ENCODE measurements at places on chromosomes 2 and 18.

- no peak for DNase-seq
Observed at GRCh38 chr2:236633775-236634560, 64.3 kb downstream of the ACKR3 start.

GRCh38 chr2:238220274-238220891 is 16.9 kb upstream of the ILKAP start:
- DNase-seq = no peak

- no peak for DNase-seq
Observed at GRCh38 chr18:22026889-22027288, 142.5 kb upstream of the GATA6 start.

- no peak for DNase-seq
Observed at GRCh38 chr2:183185534-183185933, 61.3 kb downstream of the NUP35 start.

DNA sequence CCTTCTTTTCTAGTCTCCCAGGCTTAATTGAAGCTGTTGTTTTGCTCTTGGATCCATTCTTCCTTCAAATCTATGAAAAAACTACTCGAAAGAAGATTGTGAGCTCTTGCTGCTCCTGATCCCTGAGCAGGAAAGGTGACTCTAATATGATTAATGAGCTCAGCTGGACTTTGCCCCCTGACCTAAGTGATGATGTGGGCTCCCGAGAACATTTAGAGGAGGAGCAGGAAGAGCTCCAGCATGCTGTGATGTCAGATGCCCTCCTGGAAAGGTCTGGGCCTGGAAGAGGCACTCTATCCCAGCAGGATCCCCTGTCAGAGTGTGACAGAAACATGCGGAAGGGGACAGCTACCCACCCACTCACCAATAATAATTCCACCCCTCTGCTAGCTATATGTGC is 117.9 kb upstream of the PELI1 start:
- no peak for DNase-seq

GRCh38 chr18:35641916-35642315 is 60.4 kb downstream of the GALNT1 start:
- DNase-seq = no peak

DNA sequence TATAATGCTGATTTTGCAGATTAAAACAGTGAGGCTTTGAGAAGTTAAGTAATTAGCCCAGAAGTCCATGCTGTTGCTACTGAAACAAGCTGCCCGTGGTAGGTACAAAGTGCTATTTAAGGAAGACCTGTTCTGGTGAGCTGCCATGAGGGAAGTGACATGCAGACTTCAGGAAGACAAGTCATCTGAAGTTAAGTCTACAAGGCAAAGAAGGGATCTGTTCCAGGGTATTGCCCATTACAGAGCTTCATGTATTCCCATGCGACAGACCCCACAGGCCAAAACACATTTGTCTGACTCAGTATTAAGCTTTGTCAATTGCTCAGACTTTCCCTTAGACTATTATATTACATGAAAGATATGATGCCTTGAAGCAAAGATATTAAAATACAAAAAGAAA is 520.8 kb downstream of the FBXO15 start:
- DNase-seq = no peak

- no peak for DNase-seq
Observed at GRCh38 chr18:8765783-8766463, 60.6 kb downstream of the MTCL1 start.

GRCh38 chr18:78902795-78903435 is 76.7 kb upstream of the SALL3 start:
- DNase-seq = no peak

GRCh38 chr18:8706791-8707555 is 1.6 kb downstream of the MTCL1 start:
- DNase-seq = peak; percentile 64

DNA sequence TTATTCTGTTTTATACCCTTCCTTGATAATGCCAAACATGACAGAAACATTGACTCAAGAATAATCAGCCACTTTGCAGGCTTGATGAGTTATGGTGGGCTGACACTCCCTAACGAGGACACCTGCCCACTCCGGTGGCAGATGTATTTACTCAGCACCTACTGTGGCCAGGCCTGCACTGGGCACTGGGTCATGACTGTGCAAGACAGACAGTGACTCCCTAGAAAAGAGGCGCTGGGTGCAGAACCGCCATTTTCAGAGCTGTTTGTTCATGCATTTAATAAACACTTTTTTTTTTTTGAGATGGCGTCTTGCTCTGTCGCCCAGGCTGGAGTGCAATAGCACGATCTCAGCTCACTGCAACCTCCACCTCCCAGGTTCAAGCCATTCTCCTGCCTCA is 32.5 kb downstream of the SNED1 start:
- no peak for DNase-seq

GRCh38 chr18:51253476-51253875 is 56.0 kb upstream of the MEX3C start:
- no peak for DNase-seq

DNA sequence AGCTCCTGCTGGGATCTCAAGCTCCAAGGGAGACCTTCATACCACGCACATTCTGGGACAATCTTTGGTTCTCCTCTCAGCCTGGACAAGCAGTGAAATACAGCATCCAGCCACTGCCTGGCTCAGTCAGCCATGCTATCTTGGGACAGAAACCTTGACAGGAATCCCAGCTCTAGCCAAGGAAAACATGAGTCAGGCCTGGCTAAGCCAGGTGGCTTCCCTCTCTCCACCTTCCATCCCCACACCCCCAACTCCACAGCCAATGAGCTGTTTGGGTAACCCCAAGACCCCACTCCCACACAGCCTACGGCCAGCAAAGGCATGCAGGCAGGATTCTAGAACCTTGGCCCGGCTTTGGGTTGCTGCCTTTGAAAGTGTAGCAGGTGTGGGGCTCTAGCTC is 64.9 kb downstream of the MCFD2 start:
- no peak for DNase-seq
